ENCODE measurements at places on chromosomes 4 and X.

- DNase-seq, result no peak
Observed at GRCh38 chr4:3671571-3672464, 94.4 kb upstream of the ADRA2C start.

DNA sequence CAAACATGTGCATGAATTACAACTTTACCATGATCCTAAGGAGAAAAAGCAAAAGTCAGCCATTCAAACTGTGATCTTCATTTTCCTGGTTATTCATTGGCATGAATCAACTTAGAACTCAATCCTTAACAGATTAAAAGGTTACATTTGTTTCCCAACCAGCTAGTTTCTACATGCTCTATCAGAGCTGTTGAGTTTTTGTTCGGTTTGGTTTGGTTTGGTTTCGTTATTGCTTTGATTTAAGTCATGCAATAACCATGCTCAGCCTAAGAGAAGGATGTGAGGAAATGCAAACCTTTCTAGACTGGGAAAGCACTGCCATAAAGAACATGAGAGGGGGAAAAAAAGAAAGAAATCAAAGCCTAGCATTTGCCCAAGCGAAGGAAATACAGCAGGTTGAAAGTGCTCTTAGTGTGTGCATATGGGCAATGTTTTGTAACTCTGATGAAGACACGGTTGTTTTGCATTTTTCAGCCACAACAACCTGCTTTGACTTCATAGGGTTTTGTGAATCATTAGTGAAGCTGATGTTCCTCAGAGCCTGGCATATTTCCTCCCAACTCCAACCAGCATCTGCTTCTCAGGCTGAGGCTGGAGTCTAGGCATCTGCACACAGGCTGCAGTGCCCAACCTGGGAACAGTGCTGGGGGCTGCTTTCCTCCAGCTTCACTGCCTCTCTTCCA is 234.3 kb downstream of the ZNF674 start:
- DNase-seq, result no peak

- no peak for DNase-seq
Observed at GRCh38 chr4:66062044-66062443, 391.8 kb upstream of the EPHA5 start.

GRCh38 chrX:140439476-140439875 is 65.4 kb downstream of the SOX3 start:
- no peak for DNase-seq

DNA sequence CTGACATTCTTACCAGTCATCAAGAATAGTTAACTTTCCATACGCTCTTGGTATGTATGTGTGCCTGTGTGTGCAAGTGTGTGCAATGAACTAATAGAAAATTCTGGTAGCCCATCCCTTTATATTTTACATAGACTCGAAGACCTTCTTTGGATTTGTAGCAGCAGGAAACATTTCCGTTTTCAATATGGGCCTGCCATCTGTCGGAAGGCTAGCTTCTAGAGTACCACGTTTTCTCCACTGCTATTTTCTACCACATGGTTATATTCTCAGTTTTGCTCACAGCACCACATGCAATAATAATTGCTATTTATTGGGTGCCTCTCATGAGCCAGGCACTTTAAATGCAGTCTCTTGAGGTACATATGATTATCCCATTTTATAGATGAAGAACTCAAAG is 47.9 kb upstream of the PTCHD1 start:
- no peak for DNase-seq

DNA sequence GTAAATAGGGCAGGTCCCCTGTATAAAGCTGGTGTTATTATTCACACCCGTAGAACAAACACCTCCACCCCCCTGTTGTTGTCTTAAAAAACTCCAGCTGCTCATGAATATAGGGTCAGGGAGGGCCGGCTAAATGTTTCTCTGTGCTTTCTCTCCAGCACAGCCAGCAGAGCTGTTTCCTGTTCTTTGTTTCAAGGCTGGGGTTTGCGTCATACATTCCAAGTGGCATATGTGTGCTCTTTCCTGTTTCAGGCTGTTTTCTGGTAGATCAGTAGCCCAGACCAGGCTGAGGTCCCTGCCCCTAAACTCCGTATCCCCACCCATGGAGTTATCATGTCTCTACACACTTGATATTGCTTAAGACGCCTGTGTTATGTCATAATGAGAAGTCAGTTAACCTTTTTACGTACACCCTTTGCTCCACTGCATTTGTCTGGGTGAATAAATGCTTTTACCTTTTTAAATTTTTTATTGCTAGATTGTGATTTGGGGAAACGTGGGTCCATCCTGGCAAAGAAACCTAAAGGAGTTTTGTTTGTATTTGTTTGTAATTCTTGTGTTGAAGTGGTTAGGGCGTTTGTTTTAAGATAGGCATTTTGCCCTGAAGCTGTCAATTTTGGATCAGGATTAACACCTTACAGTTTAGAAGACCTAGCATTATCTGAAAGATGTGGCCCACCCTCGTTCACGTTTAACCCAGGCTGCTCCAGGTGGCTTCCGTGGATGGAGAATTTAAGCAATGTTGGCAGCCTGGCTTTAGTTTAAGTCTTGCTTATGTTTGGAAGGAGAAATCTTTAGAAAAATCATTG is 3.3 kb downstream of the KLF3 start:
- DNase-seq, result no peak

DNA sequence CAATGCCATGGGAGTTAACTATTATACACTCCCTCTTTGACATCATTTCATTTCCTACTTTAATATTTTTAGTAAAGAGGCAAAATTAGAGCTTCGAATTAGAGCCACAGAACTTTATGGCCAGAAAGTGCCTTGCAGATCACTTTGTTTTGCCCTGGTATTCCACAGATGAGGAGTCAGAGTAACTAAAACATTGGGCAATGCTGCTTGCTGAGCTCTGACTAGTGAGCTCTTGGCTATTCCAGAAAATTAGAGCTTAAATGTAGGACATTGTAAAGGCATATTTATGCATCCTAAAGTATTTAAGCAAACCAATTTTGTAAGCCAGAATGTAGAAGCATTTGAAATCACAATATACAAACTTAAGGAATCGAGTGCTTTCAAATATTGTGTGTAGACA is 6.3 kb upstream of the ZNF827 start:
- no peak for DNase-seq

Measured in stimulated activated CD4-positive, alpha-beta T cell treated with anti-CD3 and anti-CD28 coated beads, Interleukin-1b, Interleukin-23, amount 100 ng/mL, for 1 hour (primary cell).